ENCODE measurements at places on chromosomes 13 and 19.
A peak's percentile ranks its signal among the peaks of the same experiment; 100 is the strongest.

- peak; percentile 86 for DNase-seq
Observed at GRCh38 chr19:42442833-42443232, at the start of gene CXCL17. CXCL17 (minus strand) TSS chr19:42442946; CDS start chr19:42442832, 114 bp downstream.

DNA sequence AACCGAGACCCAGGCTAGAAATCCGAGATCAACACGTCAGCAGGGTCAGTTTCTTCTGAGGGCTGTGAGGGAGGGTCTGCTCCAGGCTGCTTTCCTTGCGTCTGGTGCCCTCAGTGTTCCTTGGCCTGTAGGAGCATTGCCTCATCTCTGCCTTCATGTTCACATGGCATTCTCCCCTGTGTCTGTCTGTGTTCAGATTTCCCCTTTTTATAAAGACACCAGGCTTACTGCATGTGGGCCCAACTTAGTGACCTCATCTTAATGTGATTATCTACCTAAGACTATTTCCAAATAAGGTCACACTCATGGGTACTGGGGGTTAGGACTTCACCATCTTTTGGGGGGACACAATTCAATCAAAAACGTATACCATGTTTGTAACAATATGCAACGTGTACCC, 57.2 kb upstream of the C1QTNF9 start:
- DNase-seq = no peak

DNA sequence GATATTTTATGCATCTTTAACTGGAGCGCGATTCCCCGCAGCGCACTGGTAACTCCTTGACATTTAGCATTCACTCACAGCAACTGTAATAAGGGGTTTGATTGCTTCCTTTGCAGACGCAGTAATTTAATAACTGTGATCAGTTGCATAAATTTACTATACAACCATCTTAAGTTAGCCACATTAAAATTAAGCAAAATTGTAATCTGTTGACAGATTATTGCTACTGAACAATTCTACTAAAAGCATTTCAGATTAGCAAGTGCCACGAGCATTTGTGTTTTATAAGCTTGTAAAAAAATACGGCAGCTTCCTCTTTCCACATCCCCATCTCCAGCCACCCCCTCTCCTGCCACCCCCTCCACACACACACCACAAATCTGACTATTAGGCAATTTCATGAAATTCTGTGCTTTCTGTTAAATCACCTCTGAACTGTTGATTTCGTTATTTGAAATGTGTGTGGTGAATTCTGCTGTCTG, 44.4 kb downstream of the TSHZ3 start:
- DNase-seq = no peak

- no peak for DNase-seq
Observed at GRCh38 chr13:64909184-64909583, 2321.0 kb downstream of the PCDH9 start.

GRCh38 chr13:25946321-25946720, 105.5 kb downstream of the SHISA2 start:
- no peak for DNase-seq

- DNase-seq = no peak
Observed at GRCh38 chr13:50685491-50685890, 158.0 kb downstream of the DLEU7 start.

DNA sequence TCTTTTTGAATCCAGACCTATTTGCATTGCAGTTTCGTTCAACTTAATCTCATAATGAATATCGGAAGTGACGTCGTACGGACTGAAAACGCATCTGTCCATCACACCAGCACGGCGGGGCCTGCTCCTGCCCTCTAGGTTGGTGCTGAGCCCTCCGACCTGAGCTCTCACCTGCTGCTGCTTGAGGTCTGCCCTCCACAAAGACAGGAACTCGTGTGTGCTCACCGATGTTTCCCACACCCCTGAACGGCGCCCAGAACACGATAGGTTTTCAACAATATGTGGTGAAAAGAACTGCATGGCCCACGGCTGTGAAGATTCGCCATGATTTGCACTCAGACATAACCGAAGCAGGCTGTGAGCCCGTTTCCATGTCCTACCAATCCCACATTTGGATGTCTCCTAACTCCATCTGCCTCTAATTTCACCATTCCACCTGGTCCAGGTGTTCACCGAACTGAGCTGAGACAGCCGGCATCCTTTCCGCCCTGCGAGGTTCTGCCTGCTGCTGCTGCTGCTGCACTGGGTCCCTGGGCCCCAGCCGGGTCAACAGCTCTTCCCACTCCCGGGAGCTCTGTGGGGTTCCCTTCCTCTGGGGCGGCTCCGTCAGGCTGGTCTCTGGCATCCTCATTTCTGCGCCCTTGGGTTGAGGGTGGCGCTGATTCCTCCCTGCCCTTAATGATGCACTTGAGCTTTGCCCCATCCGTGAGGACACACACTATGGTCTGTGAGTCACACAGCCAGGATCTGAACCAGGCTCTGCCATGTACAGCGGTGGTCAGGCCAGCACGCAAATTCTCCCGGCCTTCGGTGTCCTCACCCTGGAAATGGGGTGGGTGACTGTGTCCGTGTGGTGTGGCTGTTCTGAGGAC, 20.9 kb downstream of the GRTP1 start:
- DNase-seq = no peak

DNA sequence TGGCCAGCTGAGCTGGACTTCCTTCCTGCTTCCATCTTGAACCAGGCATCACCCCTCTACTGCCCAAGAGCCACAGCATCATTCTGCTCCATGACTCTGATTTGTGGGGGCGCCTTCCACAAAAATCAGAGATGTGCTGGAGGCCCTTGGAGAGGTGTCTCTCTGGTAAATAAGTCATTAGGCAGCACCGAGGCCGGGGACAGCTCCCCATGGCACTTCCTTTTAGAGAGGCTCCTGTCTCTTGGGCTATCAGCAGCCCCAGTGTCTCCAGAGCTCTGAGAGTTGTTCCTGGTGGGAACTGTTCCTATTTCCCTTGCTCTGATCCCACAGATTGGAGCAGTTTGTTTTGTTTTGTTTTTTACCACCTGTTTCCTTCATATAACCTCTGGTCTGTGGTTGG, 19.9 kb downstream of the NWD1 start:
- DNase-seq = no peak

DNA sequence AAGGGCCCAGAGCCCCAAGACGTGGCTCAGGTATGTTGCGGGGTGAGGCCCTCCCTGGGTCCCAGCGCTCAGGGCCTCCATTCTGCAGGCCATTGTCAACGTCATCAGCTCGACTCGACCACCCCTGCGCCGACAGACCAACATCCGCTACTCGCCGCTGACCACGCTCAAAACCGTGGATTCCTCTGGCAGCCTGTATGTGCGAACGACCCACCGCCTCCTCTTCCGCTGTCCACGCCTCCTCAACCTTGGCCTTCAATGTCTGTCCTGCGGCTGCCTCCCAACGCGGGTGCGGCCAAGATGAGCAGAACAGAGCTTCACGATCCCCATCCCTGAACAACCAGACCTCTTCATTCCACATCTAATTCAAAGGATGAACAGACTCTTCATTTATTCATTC, 8.2 kb downstream of the RDH8 start:
- DNase-seq = no peak

DNA sequence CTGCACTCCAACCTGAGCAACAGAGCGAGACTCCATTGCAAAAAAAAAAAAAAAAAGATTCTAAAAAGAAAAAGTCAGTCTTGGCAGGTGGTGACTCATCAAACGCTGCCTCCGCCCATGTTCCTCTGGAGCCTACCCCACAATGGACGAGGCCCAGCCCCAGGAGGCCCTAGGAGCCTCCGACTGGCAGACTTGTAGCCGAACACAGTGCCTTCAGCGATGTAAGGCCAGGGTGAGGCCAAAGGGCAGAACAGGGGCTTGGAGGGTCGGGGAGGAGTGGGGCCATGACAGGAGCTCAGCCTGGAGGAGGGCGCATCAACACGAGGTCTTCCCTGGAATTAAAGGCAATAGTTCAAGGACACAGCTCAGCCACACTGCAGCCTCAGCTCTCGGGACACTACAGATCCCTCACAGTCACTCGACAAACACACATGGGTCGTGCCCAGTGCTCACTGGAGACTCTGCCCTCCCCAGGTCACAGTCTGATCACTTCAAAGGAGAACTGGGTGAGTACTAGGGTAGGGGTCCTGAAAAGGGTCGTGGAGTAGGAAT, 5.1 kb downstream of the USE1 start:
- no peak for DNase-seq

DNA sequence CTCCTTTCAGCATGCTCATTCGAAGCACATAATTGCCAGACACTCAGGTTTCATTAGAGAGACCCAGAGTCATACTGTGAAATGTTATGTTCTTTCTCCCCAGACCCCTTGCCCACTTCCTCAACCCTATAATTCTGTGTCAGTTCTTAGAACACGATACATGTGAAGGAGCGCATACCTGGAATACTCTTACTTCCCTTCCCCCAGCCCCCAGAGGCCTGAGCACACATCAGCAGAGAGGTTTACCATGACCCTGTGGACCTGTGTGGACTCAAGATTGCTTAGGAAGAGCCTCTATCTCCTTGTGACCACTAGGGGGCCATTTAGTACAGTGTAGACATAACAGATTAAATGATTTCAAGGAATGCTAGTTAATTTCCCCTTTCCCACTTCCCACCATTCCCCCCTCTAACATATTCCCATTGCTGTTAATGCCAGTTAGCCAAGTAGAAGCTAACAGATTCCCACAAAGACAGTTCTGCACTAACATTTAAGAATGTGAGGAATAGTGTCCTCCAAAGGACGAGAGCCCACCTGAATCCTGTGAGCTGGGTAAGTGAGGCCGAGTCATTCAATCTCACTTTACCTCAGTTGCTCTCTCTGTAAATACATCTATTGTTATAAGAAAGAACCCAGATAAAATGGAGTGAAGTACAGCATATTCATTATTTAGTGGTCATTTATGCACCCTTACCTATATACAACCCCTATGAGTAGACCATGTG, 154.2 kb upstream of the MAB21L1 start:
- DNase-seq = no peak

- no peak for DNase-seq
Observed at GRCh38 chr13:98195054-98195791, 18.2 kb upstream of the RNF113B start.

- no peak for DNase-seq
Observed at GRCh38 chr13:26978081-26978860, 193.3 kb downstream of the USP12 start.

DNA sequence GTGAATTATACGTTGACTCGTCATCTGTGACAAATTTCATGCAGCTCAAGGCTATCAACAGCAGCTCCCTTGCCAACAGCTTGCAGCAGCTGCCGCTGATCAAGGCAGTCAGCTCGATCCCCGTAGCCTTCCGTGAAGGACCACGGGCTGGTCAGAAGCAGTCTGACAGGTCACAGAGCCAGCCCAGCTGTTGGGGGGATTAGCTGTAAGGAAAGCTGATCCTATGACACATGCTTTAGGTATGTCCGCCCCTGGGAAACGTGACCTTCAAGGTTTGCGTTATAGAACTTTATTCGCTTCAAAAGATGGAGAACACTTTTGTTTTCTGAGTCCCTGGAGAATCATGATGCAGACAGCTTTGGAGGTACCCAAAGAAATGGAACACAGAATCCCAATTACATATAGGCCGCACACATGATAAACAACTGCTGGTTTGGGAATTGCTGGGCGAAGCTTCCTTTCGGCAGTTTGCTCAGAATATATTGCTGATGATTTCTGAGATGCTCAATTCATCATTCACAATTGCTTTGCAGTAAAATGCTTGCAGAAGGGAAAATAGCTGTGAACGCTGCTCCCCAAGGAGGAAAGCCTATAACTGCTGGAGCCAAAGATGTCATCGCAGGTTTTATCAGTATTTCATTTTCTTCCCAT, 62.6 kb upstream of the USP29 start:
- no peak for DNase-seq

- no peak for DNase-seq
Observed at GRCh38 chr19:49165865-49166301, 8.3 kb downstream of the TRPM4 start.

GRCh38 chr19:18297308-18297707, 15.9 kb upstream of the JUND start:
- DNase-seq = no peak
